ENCODE measurements at places on chromosomes 6 and 20. TPM values are rescaled to one million over a fixed set of nuclear protein-coding genes. Genes with fewer than 3 reads are reported as not detected.

ZSCAN9 gene
- total RNA-seq: 7.5 TPM

F13A1 gene
- total RNA-seq: not detected

FAM83C gene
- not detected for total RNA-seq

OR2H1 gene
- total RNA-seq: not detected
